ENCODE measurements at places on chromosomes 12 and 14.

- DNase-seq, result peak; percentile 36
Measured at GRCh38 chr14:64569138-64569631, 19.4 kb downstream of the PPP1R36 start.

- DNase-seq, result no peak
Measured at GRCh38 chr12:116558280-116559161, 660 bp upstream of the MAP1LC3B2 start.

DNA sequence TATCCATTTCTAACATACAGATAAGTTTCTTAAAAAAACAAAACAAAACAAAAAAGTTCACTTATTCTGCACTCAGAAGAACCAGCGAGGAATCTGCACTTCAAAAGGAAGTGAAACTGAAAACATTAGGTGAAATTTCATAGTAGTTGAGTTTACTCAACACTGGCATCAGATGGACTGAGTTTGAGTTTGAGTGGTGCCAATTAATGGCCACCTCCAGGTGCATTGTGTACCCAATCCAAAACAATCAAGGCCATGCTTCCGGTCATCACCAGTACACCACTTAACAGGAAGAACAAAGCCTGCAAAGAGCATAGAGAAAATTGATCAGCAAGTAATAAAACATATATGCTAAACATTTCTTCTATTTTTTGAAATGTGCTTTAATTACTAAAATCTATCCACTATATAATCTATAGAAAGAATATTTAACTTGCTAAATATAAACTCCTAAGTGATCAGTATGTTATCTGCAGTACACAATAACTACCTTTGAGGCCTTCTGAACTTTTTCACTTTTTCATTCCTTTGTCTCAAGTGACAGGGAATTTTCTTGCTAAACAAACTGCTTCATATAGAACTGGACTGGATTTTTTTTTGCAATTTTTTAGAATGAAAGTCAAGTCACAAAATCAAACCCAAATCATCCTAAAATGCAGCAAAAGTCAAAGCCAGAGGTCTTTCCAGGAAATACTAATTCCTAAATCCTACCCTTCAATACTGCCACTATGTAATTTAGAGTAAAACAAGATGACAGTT lies 11.5 kb downstream of the SLC38A2 start:
- no peak for DNase-seq

DNA sequence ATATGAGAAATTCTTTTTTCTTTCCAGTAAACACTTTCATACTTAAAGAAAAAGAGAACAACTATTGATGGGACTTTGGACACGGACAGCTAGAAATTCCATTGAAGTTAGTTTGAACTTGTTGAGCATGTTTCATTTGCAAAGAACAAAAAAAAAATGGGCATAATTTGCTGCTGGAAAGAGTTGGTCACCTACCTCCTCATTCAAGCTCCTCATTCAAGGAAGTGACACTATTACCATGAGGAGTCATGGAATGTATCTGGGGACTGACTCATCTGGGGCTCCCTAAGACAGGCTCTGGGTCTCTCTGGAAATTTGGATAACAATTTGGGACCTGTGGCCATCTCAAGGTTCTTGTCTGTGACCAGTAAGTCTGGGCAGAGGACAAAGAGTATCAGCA lies 50.4 kb downstream of the KICS2 start:
- DNase-seq, result no peak

DNA sequence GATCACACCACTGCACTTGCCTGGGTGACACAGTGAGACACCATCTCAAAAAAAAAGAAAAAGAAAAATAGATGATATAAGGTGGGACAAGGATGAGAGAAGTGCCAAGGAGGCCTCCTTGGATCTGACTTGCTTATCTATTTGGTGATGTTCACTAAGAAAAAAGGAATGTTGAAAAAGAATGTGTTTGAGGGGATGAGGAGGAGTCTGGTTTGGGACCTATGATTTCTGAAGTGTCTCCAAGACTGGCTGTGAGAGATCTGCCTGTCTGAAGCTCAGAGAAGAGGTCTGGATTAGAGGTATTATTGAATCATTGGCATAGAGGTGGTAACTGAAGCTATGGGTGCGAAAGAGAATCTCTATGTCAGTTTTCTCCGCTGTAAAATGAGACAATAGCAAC lies 42.8 kb downstream of the BCAT1 start:
- DNase-seq, result no peak

DNA sequence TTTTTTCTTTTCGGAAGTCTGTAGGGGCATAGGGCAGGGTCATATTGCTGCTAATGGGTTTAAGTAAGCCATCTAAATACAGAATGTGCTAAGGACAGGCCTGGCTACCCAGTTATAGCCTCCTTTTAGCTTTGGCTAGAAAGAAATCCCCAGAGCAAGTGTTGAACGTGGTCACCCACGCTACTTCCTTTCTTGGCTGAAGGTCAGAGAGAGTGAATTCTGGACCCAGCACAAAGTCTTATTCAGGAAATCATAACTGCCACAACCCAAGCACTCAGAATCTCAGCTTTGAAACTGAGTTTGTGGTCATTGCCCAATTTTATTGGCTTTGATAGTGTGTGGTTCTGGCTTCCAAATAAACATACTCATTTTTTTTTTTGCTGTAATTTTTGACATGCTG lies 542.1 kb upstream of the ATP2B1 start:
- DNase-seq, result no peak

- DNase-seq, result no peak
Measured at GRCh38 chr12:17918013-17918412, 172.0 kb downstream of the RERGL start.

DNA sequence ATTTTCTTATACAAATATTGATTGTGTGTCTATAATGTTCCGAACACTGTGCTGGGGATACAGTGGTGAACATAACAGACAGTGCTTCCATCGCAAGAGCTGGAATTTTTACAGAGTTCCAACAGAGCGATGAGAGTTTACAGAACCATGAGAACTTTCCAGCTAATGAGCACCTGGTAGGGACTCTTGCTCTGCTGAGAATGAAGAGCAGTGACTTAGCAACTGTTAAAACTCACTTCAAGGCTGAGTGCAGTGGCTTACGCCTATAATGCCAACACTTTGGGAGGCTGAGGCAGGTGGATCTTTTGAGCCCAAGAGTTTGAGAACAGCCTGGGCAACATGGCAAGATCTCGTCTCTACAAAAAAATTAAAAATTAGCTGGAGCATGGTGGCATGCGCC lies 113.8 kb upstream of the DIO2 start:
- DNase-seq, result no peak

DNA sequence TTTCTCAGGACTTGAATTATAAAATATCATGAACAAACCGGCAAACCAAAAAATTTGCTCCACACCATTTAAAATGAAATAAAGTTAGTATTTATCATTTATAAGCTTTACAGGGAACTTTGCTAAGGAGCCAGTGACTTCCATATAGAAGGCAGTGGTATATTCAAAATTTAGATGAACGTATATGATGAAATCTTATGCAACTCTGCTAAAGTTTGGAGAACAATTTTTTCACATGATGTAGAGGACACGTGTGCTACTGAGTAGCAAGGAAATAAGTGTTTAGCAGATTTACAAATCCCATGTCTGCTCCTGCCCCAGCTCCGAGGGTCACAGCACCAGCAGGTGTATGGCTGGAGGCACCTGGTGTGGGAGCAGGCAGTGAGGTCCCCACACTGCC lies 70.8 kb upstream of the IFNG-AS1 start:
- DNase-seq, result no peak

DNA sequence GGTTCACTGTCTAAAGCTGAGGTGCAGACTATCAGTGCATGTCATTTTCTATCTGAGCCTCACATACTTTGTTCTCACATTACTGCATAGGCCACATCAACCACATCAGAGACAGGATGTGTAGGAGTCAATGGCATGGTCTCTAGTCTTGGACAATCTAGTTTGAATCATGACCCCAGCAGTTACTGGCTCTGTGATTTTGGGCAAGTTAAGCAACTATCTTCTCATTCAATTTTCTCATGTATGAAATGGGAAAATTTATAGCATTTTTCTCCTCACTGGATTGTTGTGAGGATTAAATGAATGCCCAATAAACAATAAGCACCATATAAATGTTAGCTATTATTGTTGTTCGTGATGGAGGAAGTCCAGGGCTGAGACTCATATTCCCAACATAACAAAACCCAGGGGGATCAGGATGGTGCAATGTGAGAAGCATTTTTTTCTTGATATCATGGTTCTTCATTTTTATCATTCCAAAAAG lies 432.6 kb downstream of the LRIG3 start:
- DNase-seq, result peak; percentile 72

DNA sequence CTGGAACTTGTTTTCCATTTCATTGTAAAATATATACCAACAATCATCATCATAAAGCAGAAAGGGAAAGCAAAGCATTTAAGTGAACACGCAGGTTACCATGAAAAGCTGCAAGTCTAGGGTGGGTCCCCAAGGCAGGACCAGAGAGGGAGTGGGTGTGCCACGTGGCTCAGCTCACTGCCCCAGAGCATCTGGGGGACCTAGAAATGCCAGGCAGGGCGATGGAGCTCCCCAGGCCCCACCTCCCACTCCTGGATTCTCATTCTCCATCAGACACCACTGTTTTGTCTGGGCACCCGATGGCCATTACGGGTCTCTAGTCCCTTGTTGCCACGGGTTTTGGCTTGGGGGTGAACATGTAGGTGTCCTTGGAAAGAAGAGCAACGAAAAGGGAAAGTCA lies 34.7 kb downstream of the BCL11B start:
- DNase-seq, result no peak

GRCh38 chr14:68921666-68922065 lies 57.4 kb downstream of the ACTN1 start:
- no peak for DNase-seq

GRCh38 chr14:48537600-48537999 lies 862.2 kb upstream of the MDGA2 start:
- DNase-seq, result no peak

DNA sequence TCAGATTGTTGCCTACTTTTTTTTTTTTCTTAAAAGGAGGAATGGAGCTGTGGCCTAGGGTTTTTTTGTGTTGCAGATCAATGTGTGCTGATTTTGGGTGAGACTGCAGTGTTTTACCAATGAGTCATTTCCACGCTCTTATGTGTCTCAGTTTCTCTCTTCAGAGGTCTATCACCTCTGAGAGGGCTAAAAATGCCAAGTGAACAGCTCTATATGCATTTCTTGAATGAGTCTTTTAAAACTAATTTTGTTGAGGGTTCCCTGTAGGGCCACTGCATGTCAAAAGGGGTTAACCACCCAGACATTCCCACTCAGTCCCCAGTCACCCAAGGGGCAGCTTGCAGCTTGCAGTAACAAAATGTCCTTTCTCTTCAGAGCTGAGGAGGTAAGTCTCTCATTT lies 24.3 kb upstream of the GLIPR1L2 start:
- no peak for DNase-seq

GRCh38 chr12:106135781-106136180 lies 3.0 kb downstream of the NUAK1 start:
- DNase-seq, result no peak

- DNase-seq, result peak; percentile 95
Measured at GRCh38 chr14:103333754-103334643, at the start of gene EIF5. Gene EIF5, plus strand, starts transcription at chr14:103334237. Its CDS starts 1,624 bp downstream, at chr14:103335861.

GRCh38 chr12:21818627-21819026 lies 44.1 kb upstream of the KCNJ8 start:
- peak; percentile 51 for DNase-seq

- DNase-seq, result no peak
Measured at GRCh38 chr12:54394281-54394719, 9.8 kb upstream of the ZNF385A start.

GRCh38 chr12:92992041-92992440 lies 62.9 kb upstream of the EEA1 start:
- no peak for DNase-seq

- DNase-seq, result peak; percentile 25
Measured at GRCh38 chr12:113961921-113962710, 4.0 kb downstream of the RBM19 start.

GRCh38 chr14:76615331-76615730 lies 145.9 kb upstream of the VASH1 start:
- no peak for DNase-seq

GRCh38 chr12:108812324-108812723 lies 45.1 kb downstream of the SSH1 start:
- DNase-seq, result no peak

- DNase-seq, result no peak
Measured at GRCh38 chr12:81080431-81080983, 2.6 kb downstream of the ACSS3 start.

DNA sequence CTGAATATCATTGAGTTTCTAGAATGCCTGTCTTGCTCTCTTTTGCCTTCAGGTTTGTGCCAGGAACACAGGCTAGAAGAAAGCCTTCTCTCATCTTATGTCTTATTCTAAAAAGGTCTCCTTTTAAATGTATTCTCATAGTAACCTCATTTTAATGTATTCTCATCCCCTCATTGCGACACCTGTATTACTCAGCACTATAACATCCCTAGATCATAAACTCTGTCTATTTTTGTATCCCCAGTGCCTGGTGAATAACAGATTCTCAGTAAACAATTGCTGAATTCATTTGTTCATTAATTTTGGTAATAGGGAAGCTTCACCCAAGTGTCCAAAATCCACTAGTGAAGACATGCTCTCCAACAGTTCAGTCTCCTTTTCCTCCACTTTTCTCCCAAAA lies 8.8 kb upstream of the LRRK2 start:
- no peak for DNase-seq

DNA sequence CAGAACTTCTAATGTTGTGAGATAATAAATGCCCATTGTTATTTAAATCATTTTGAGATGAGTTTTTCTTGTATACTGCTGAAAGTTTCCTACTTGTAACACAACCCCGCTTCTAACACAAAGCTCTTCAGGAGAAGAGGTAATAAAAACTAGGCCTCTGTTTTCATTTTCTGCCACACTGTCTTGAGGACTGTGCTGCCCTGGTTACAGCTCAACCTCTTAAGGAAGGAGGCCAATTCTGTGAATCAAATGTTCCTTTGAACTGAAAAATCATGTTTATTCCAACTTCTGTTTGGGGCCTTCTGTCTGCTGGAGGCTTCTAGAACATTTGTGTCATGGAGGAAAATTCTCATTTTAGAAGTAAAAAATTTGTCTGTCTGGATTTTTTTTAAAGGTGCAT lies 100.3 kb downstream of the LRIG3 start:
- DNase-seq, result no peak

GRCh38 chr14:79352076-79352630 lies 859.2 kb downstream of the DIO2 start:
- no peak for DNase-seq

GRCh38 chr12:2053691-2054090 lies 904 bp downstream of the CACNA1C start:
- no peak for DNase-seq

DNA sequence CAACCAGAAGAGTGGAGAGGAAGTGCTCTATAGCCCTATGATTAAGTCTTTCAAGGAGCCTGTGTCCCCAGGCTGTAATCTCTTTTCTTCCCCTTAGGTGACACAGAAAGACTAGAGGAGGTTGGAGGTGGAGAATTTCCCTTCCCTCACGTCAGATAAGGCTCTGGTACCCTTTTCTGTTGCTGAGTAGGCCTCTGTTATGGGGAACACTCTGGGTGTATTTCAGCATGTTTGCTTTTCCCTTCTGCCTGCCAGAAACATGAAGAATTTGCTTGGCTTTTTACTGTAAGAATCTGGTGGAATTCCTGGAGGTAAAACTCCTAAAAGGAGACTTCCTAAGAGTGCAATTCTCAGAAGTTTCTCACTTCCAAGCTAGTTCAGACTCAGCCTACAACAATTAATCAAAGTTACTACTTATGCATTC lies 58.3 kb downstream of the SIX1 start:
- DNase-seq, result peak; percentile 13

- no peak for DNase-seq
Measured at GRCh38 chr12:125304029-125304428, 238.8 kb downstream of the AACS start.

- DNase-seq, result no peak
Measured at GRCh38 chr14:71324767-71325272, 417.6 kb downstream of the PCNX1 start.

All from skeletal muscle cell (primary cell).